ENCODE measurements at places on chromosomes 6 and 20. TPM values are rescaled to one million over a fixed set of nuclear protein-coding genes. Genes with fewer than 3 reads are reported as not detected.

CST2 gene
- not detected for total RNA-seq

PRSS16 gene
- total RNA-seq, result 4.3 TPM

FGD2 gene
- 0.06 TPM for total RNA-seq

TTI1 gene
- 55.9 TPM for total RNA-seq

GRCh38 chr6:162177746-162178145 lies 549.8 kb downstream of the PRKN start:
- DNase-seq, result peak; percentile 15

- no peak for DNase-seq
Observed at GRCh38 chr6:81553216-81553615, 199.3 kb downstream of the TENT5A start.

DNA sequence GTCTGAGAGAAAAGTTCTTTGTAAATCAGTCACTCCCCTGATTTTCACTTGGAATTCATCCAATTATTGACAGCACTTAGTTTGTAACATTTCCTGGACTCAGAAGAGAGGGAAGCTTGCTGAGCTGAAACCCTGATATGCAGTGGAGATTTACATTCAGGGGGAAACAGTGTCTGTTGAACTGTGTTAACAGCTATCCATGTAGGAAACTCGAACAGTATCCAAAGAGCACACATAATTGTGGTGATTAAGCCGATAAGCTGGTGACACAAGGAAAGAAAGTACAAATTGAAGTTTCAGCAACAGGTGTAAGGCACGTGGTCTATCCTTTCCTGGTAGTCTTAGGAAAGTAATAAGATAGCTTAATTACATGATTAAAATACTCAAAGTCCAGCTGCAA lies 78.1 kb upstream of the FLRT3 start:
- DNase-seq, result peak; percentile 5

- DNase-seq, result no peak
Observed at GRCh38 chr20:48294196-48294595, 508.9 kb upstream of the SULF2 start.

DNA sequence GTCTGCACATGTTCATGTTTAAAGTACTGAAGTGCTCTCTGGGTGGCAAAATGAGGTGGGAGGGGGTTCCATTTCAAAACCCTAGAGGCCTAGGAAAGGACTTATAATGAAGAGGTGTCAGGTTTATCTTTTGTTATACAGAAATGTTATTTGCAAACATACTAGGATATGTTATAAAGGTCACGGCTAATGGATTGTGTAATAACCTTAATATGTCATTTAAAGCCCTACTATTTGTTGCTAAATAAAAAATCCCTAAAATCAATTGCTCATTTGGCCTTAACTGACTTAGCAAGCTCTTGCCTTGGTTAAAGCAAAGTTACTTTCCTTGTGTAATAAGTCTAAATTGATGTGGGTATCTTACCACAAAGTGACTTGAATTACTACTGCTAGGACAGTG lies 8.8 kb downstream of the NKX2-4 start:
- DNase-seq, result no peak

- no peak for DNase-seq
Observed at GRCh38 chr20:10077886-10078285, 43.1 kb downstream of the ANKEF1 start.

Measured in neural progenitor cell (in vitro differentiated cells).